ENCODE measurements at places on chromosomes 7 and 10. TPM values are rescaled to one million over a fixed set of nuclear protein-coding genes. Genes with fewer than 3 reads are reported as not detected.

GRCh38 chr7:142745745-142746144 lies 3.5 kb upstream of the PRSS1 start:
- DNase-seq, result no peak

- no peak for DNase-seq
Observed at GRCh38 chr10:122617476-122618270, 57.1 kb downstream of the DMBT1 start.

- no peak for DNase-seq
Observed at GRCh38 chr10:3803295-3803926, 18.4 kb upstream of the KLF6 start.

- no peak for DNase-seq
Observed at GRCh38 chr10:34137955-34138354, 677.1 kb downstream of the PARD3 start.

GRCh38 chr7:116111475-116111874 lies 80.9 kb upstream of the TFEC start:
- DNase-seq, result no peak

GRCh38 chr7:35985126-35985754 lies 167.8 kb upstream of the EEPD1 start:
- DNase-seq, result peak; percentile 75

- no peak for DNase-seq
Observed at GRCh38 chr7:128909625-128910568, 612 bp downstream of the KCP start.

- DNase-seq, result peak; percentile 22
Observed at GRCh38 chr10:2980791-2981360, 86.5 kb upstream of the PFKP start.

GRCh38 chr7:25846722-25847121 lies 305.3 kb upstream of the NFE2L3 start:
- peak; percentile 39 for DNase-seq

DNA sequence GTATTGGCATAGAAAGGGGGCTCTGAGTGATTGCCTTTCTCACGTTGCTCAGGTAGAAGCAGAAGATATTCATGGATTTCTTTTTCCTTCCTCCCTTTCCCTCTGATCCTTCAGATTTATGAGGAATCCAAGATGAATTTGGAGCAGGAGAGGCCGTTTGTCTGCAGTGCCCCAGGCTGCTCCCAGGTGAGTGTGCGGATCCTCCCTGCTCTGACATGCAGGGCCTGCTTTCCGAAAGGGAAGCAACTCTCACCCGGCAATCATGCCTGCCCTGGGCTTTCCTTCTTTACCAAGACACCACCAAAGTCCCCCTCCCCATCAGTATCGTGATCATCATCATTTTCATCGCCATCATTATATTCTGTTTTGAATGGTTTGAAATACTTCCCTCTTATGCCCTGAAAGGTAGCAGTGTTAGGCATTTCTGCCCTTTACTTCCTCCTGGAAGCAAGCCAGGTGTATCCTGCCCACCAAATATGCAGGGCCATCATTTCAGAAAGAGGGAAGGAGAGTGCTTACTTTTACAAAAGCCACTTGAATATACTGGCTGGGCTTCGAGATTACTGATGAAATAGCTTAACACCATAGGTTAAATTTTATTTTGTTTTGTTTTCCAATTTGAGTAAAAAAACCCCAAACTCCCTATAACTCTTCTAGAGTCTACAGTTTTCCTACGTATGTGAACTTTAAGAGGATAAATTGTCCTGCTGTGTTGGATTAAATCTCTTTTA lies 75.9 kb downstream of the CREB5 start:
- no peak for DNase-seq

DNA sequence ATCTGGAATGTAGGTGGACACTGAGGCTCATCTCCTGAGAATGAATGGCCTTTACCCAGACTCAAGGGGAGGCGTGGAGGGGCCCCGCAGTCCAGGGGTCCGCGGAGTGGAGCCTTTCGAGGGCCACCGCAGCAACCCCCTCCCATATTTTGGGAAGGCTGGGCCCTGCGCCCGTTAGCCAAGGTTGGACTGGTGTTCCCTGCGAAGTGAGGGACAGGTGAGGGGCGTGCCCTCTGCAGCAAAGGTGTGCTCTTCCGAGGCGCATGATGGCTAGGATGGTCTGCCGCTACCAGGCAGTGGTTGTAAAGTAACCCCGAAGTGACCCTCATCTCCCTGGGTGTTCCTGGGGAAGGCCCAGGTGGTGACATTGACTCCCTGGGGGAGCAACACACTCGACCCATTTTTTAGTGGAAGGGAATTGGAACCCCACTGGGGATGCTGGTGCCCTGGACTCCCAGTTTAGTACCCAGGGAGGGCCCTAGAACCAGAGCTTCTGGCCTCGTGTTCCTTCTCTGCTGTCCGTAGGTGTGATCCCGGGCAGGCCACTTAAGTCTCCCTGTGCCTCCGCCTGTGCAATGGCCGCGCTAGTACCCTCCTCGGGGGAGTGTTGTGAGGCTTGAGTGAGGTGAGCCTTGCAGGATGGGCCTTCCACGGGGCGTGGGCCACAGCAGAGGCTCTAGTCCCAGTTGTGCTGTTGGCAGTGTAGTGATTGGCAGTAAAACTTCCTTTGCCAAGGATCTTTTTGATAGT lies 779 bp downstream of the FAM241B start:
- no peak for DNase-seq

DNA sequence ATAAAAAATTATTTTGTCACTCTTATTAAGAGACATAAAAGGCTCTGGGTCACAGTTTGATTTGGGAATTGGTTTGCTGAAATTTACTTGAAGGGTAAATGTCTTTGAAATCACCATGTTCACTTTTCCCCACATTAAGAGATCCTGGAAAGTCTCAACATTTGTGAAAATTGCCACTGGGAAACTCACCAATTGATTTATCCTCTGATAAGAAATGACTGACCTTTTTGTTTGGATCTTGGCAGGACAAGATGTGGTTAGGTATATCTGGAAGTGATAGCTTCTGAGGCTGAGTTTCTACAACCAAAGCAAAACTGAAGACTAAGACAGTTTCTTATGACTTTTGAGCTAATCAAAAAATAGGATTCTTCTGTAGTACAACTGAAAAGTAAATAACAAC lies 107.1 kb upstream of the TMEM106B start:
- DNase-seq, result no peak

DNA sequence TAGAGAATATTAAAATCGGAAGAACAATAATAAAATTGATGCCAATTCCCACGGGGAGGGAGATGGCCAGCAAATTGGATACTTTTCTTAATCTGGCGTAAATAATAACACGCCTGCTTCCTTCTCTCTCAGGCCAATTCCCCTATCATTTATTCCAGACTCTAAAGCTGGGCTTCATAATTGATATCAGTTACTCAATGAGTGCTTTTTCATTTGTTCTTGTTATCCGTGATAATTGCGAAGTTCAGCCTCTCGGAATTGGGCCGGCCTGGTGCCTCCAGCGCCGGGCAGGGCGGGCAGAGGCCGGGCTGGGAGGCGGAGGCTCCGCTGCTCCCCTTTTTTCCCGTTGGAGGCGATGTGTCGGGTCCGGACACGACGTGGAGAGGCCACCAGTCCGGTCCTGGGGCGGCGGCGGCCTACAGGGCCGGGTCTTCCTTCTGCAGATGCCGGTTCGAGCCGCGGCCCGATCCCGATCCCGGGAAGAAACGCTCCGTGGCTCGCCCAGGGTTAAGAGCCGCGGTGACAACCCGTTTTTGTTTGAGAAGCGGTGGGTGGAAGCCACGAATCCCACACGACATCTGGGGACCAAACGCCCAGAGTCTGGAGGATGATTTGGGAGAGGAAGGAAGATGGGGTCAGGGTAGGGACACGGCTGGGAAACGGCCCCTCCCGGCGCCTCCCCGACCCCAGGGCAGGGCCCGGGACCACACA lies 13.6 kb downstream of the UNCX start:
- no peak for DNase-seq

- DNase-seq, result peak; percentile 20
Observed at GRCh38 chr10:79490400-79491142, 21.8 kb upstream of the EIF5AL1 start.

DNA sequence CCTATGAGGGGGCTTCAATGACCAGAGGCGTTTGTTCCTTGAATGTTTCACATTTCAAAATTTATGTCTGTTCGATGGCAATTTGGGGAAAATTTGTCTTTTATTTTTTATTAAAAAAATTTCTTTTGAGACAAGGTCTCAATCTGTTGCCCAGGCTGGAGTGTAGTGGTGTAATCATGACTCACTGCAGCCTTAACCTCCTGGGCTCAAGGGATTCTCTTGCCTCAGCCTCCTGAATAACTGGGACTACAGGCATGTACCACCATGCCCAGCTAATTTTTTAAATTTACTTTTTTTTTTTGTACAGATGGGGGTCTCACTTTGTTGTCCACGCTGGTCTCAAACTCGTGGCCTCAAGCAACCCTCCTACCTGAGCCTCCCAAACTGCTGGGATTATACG lies 39.7 kb downstream of the OTUD1 start:
- no peak for DNase-seq

DNA sequence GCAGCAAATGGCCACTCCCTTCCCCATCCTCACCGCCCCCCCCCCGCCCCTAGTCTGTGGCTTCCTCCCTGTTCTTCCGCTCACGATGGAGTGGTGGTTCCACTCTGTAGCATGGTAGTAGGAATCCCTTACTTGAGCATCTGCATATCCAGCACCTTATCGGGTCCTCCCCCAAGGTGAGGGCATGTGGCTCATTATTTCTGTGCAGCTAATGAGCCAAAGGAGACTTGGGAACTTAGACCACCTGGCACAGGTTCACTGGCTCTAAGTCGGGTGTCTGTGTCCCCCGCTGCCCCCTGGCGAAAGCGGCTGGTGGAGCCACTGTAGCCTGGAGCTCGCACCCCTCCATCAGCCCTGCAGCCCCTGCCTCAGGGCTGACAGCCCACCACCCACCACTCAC lies 22.8 kb upstream of the GPR26 start:
- no peak for DNase-seq

- no peak for DNase-seq
Observed at GRCh38 chr7:74212661-74213060, 2.9 kb downstream of the LAT2 start.

Gene VWA2
- not detected for total RNA-seq

Gene HYAL4
- not detected for total RNA-seq

Gene ADCY1
- total RNA-seq, result 4.4 TPM

Gene OR2A7
- total RNA-seq, result not detected

Gene RALA
- 30.2 TPM for total RNA-seq

Gene POLR2J2
- total RNA-seq, result 2.8 TPM

Gene TRPV5
- total RNA-seq, result not detected

Gene ITPRID1
- total RNA-seq, result not detected

Gene HDAC9
- total RNA-seq, result 53.6 TPM

All from A172 (cell line).